ENCODE measurements at places on chromosomes 11 and 22. TPM values are rescaled to one million over a fixed set of nuclear protein-coding genes. Genes with fewer than 3 reads are reported as not detected.

Gene ROM1
- total RNA-seq, result 9.2 TPM

Gene TMEM184B
- total RNA-seq, result 67.5 TPM

Gene C1QTNF5
- 10.5 TPM for total RNA-seq

Gene LDHAL6A
- not detected for total RNA-seq

Gene MAP6
- total RNA-seq, result 8.4 TPM

Gene OR10A2
- total RNA-seq, result not detected

DNA sequence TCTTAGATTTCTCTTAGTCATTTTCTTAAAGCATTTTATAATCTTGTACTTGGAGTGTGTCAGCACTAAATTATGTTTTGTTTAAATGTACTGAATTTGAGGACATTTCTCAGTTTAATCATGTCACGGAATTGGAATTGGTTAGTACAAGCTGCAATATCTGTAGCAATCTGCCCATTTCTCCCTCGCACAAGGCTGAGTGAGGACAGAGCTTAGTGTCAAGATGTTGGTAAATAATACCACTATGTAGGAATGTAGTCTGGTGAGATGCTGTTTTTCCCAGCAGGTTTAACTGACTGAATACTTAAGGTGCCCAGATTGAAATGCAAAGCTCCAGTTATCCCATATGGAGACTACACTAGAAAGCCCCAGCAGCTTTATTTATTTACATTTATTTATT lies 30.6 kb downstream of the SREBF2 start:
- H3K4me1 ChIP-seq, result peaks cover 38% of the 10 kb centered on the region
- H3K4me3 ChIP-seq, result no peak overlapping the region
- no peaks in the 10 kb centered on the region for H3K27me3 ChIP-seq

- no peak overlapping the region for H3K4me3 ChIP-seq
- no peaks in the 10 kb centered on the region for H3K36me3 ChIP-seq
- DNase-seq, result peak; percentile 56
Observed at GRCh38 chr11:47394050-47394321, 14.4 kb upstream of the SLC39A13 start.

DNA sequence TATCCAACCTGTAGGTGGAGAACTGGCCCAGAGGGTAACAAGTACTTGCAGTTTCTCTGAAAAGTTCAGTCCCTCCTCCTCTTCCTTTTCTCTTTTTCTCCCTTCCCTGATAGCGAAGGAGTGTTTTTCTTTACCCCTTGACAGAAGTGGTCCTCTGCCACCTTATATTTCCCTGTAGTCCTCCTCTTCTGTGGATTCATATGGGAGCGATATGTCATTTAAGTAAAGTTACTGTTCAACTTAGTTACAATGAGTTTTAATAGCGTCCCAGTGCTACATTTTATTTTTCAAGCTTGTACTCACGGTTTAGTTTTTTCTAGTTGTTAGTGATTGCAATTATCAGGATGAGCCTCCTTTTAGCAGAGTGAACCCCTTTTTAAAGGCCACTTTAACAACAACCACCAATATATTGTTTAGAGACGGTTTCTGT lies 1.4 kb downstream of the PCF11 start:
- peak overlapping the region; percentile 100 for H3K27ac ChIP-seq
- no peak for DNase-seq
- peaks cover 5% of the 10 kb centered on the region for H3K36me3 ChIP-seq

DNA sequence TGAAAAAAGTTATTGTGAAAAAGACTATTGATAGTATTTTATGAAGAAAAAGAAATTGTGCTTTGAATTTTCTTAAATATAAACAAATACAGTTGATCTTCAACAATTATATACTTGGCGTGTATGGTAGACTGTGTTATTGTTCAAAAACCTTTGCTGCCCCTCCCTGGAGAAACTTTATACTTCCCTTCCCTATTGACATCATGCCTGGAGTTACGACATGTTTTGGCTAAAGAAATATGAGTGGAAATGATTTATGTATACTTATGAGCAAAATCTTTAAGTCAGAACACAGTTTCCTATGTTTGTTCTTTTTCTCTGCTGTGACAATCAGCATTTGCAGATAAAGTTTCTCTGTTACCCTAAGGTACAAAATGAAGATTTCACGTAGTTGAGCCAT lies 243.8 kb downstream of the TMEM135 start:
- no peaks in the 10 kb centered on the region for H3K36me3 ChIP-seq
- no peak for DNase-seq
- no peaks in the 10 kb centered on the region for H3K27me3 ChIP-seq
- H3K4me1 ChIP-seq, result peaks cover 18% of the 10 kb centered on the region
- no peak overlapping the region for H3K4me3 ChIP-seq

DNA sequence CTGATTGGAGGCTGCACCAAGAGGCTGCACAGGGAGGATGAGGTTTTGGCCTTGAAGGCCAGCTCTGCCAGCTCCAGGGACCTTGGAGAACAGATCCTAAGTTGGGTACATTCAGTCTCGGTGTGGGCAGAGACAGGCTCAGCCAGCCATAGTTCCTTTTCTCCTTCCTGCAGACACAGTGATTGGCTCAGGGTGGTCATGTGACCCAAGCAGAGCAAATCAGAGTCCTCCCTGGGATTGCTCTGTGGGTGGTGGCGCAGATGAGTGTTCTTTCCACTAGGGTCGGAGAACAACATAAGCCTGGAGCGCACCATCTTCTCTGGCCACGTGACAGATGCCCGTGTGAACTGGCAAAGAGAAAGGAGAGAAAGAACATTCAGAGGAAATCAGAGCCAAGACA lies 47.1 kb upstream of the CCND1 start:
- DNase-seq, result no peak
- H3K4me3 ChIP-seq, result no peak overlapping the region
- no peaks in the 10 kb centered on the region for H3K4me1 ChIP-seq
- H3K27me3 ChIP-seq, result no peaks in the 10 kb centered on the region
- no peak overlapping the region for H3K27ac ChIP-seq

DNA sequence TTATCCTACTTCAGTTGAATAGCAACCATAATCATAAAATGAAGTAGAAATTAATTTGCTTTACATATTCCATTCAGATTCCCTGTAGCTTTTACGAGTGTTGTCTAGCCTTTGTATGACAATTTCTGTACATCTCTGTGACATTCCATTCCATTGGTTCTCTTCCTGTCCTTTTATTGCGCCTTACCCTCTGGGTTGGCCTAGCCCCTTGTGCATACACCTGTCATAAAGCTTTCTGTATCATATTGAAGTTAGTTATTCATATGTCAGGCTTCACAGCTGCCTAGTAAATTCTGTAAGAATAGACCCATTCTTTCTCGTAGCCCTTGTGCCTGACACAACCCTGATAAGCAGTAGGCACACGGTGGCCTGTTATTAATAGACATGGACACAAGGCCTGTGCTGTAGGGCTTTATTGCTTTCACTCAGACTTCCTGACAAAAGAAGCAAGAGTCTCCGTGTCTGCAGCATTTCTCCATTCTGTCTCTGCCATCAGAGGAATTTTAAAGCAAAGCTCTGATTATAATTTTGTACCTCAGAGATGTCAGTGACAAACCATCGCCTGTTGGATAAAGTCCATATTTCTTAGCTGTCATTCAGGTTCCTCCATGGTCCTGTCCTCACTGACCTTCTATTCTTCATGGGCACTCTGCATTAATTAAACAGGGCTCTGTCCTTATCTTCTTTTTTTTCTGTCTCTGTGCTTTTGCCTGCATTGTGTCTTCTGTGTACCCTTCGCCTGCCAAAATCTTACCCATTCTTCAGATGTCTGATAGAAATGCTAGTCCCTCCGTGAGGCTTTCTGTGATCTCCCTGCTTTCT lies 49.4 kb downstream of the BID start:
- peaks cover 10% of the 10 kb centered on the region for H3K4me1 ChIP-seq
- peaks cover 33% of the 10 kb centered on the region for H3K36me3 ChIP-seq
- no peaks in the 10 kb centered on the region for H3K27me3 ChIP-seq
- DNase-seq, result no peak
- H3K4me3 ChIP-seq, result no peak overlapping the region

GRCh38 chr22:24954114-24954463 lies 1.6 kb downstream of the KIAA1671 start:
- H3K4me1 ChIP-seq, result peaks cover 7% of the 10 kb centered on the region
- peaks cover 5% of the 10 kb centered on the region for H3K27me3 ChIP-seq
- no peak for DNase-seq
- H3K27ac ChIP-seq, result peak overlapping the region; percentile 83
- H3K36me3 ChIP-seq, result no peaks in the 10 kb centered on the region

DNA sequence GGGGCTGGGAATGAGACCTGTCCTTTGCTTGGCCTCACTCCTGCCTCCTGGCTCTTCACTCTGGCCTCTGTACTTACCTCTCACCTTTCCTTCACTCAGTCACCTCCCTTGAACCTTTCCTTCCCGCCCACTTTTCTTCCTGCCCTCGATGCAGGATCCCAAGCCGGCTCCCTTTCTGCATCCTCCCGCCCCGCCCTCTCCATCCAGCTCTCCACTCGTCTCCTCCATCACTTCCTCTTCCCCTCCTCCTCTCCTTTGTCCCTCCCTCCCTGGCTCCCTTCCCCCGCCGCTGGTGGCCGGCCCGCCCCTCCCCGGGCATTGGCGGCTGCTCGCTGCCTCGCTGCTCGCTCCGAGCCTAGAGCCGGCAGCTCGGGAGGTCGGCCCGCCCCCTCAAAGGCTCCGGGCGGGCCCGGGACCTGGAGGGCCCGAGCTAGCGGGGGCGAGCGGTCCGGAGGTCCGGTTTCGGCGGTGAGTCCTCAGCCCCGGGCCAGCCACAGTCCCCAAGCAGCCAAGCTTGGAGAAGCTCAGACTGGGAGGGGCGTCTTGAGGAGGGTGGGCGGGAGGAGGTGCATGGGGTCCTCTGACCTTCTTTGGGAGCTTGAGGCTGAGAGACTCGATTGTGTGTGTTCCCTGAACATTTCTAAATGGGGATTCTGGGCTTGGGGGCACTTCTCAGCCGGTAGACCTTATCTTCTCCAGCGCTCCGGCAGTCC lies 13.8 kb downstream of the PHLDB1 start:
- H3K4me1 ChIP-seq, result peaks cover 89% of the 10 kb centered on the region
- H3K27ac ChIP-seq, result peak overlapping the region; percentile 96
- no peaks in the 10 kb centered on the region for H3K27me3 ChIP-seq
- peak; percentile 94 for DNase-seq
- H3K36me3 ChIP-seq, result peaks cover 23% of the 10 kb centered on the region

GRCh38 chr11:114090225-114090910 lies 30.9 kb downstream of the ZBTB16 start:
- H3K36me3 ChIP-seq, result no peaks in the 10 kb centered on the region
- no peaks in the 10 kb centered on the region for H3K27me3 ChIP-seq
- no peak for DNase-seq
- H3K4me1 ChIP-seq, result peaks cover 97% of the 10 kb centered on the region
- no peak overlapping the region for H3K4me3 ChIP-seq

- no peaks in the 10 kb centered on the region for H3K27me3 ChIP-seq
- no peak overlapping the region for H3K4me3 ChIP-seq
- H3K36me3 ChIP-seq, result no peaks in the 10 kb centered on the region
- no peak for DNase-seq
- no peaks in the 10 kb centered on the region for H3K4me1 ChIP-seq
Observed at GRCh38 chr11:70671083-70671482, 272.8 kb downstream of the CTTN start.

GRCh38 chr11:70482529-70482917 lies 84.2 kb downstream of the CTTN start:
- no peaks in the 10 kb centered on the region for H3K36me3 ChIP-seq
- peaks cover 6% of the 10 kb centered on the region for H3K4me1 ChIP-seq
- DNase-seq, result no peak
- no peak overlapping the region for H3K4me3 ChIP-seq

DNA sequence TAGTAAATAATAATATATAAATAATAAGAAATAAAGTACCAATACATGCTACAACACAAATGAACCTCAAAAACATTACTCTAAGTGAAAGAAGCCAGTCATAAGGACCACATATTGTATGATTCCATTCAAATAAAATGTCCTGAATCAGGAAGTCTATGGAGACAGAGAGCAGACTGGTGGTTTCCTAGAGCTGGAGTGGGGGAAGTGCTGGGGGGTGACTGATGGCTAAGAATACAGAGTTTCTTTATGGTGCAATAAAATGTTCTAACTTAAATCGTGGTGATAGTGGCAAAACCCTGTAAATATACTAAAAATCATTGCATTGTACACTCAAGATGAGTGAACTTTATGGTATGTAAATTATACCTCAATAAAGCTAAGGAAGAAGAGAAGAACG lies 376.5 kb downstream of the BUD13 start:
- H3K27me3 ChIP-seq, result no peaks in the 10 kb centered on the region
- no peaks in the 10 kb centered on the region for H3K4me1 ChIP-seq
- H3K4me3 ChIP-seq, result no peak overlapping the region
- no peak for DNase-seq

DNA sequence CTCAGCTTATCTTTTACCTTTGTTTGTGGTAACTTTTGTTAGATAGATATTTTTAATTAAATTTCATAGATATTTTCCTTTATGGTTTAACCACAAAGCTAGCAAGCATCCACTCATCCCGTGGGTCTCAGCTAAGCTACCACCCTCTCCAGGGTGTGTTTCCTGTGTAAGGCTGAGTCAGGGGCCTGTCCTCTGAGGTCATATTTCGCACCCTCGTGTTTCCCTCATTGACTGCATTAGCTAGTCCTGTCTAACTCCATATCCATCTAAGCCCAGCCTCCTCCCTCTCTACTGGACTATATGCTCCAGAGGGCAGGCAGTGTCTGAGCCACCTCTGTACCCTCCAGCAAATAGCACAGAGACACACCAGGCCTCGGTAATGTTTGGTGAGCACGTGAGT lies 16.7 kb downstream of the XRRA1 start:
- H3K4me1 ChIP-seq, result no peaks in the 10 kb centered on the region
- no peak overlapping the region for H3K27ac ChIP-seq
- no peaks in the 10 kb centered on the region for H3K27me3 ChIP-seq
- DNase-seq, result no peak
- H3K36me3 ChIP-seq, result peaks cover 43% of the 10 kb centered on the region
- H3K4me3 ChIP-seq, result no peak overlapping the region
